ENCODE measurements at places on chromosomes 11 and 22. TPM values are rescaled to one million over a fixed set of nuclear protein-coding genes. Genes with fewer than 3 reads are reported as not detected.

MRGPRX4 gene
- total RNA-seq, result not detected

C11orf86 gene
- not detected for total RNA-seq

CENATAC gene
- 39.0 TPM for total RNA-seq

NXPE1 gene
- total RNA-seq, result not detected

EHBP1L1 gene
- total RNA-seq, result 27.1 TPM

PKNOX2 gene
- 2.9 TPM for total RNA-seq

OR8G1 gene
- not detected for total RNA-seq

APOL3 gene
- 132 TPM for total RNA-seq

CRYBB2 gene
- total RNA-seq, result not detected

NCF4 gene
- total RNA-seq, result 76.0 TPM

OR9Q1 gene
- total RNA-seq, result not detected

TIGD3 gene
- total RNA-seq, result not detected

IGSF9B gene
- total RNA-seq, result 1.0 TPM

GCAT gene
- total RNA-seq, result 5.9 TPM

PNPLA5 gene
- not detected for total RNA-seq

SLC43A3 gene
- total RNA-seq, result 50.1 TPM

CENPM gene
- not detected for total RNA-seq

SGSM1 gene
- 0.57 TPM for total RNA-seq

RBMXL2 gene
- not detected for total RNA-seq

SLC37A2 gene
- total RNA-seq, result 17.0 TPM

CCDC15 gene
- total RNA-seq, result 3.4 TPM

IL17REL gene
- total RNA-seq, result not detected

ART5 gene
- not detected for total RNA-seq

SESN3 gene
- 15.4 TPM for total RNA-seq

GLYAT gene
- 2.4 TPM for total RNA-seq

C11orf91 gene
- not detected for total RNA-seq

ASRGL1 gene
- 32.0 TPM for total RNA-seq

GLB1L2 gene
- 2.4 TPM for total RNA-seq

FZD4 gene
- total RNA-seq, result 245 TPM

FAM168A gene
- 23.6 TPM for total RNA-seq

LMO1 gene
- not detected for total RNA-seq

GAL3ST1 gene
- total RNA-seq, result not detected

TRPM5 gene
- not detected for total RNA-seq

P2RX6 gene
- 0.94 TPM for total RNA-seq

LRRN4CL gene
- total RNA-seq, result 31.7 TPM

TMPRSS13 gene
- not detected for total RNA-seq

OR8J3 gene
- not detected for total RNA-seq

AGBL2 gene
- total RNA-seq, result not detected

PLAAT4 gene
- total RNA-seq, result 14.1 TPM

IRAG1 gene
- 12.6 TPM for total RNA-seq

SLC35E4 gene
- total RNA-seq, result 5.4 TPM

ANKRD49 gene
- 15.4 TPM for total RNA-seq

SHANK2 gene
- 0.98 TPM for total RNA-seq

OR4C45 gene
- total RNA-seq, result not detected

BCL2L13 gene
- total RNA-seq, result 65.9 TPM

MFRP gene
- not detected for total RNA-seq

EFEMP2 gene
- 59.0 TPM for total RNA-seq

BSCL2 gene
- total RNA-seq, result 106 TPM

MS4A7 gene
- 146 TPM for total RNA-seq

CALCA gene
- not detected for total RNA-seq

Data from subcutaneous adipose tissue (tissue), 4 donors.